Omental fat pad (tissue), 4 donors: ENCODE measurements at places on chromosomes 12 and 14. TPM values are rescaled to one million over a fixed set of nuclear protein-coding genes. Genes with fewer than 3 reads are reported as not detected.

DNA sequence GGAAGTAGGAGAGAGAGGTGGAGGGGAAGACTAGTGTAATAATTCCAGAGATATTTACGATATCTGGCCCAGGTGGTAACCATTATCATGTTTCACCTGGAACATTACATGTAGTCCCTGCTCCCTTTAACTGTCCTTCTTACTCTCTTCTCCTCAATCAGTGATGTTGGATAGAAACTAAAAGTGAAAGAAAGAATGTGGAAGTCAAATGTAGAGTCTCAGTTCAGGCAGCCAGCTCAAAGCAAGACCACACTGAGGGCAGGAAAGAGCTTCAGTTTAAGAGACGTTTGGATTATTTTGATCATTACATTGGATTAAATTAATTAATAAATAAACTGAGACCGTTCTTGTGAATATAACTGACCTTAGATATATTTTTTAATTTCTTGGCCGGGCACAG lies 594.4 kb downstream of the FLRT2 start:
- no peak for DNase-seq

DNA sequence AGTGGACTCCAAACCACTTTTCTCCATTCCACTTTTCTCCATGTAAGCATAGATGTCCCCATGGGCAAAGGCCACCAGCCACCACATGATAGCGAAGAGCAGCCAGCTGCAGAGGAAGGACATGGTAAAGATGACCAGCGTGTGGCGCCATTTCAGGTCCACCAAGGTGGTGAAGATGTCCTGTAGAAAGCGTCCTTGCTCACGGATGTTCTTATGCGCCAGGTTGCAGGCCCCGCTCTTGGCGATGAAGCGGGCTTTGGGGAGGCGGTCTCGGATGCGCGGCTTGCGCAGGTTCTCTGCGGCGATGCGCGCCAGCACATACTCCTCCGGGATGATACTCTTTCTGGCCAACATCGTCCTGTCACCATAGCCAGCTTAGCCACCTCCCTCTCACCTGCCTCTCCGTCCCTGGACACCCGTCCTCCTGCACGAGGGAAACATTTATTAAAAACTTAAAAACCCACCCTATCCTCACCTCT lies 1.2 kb downstream of the KCNJ8 start:
- no peak for DNase-seq

DNA sequence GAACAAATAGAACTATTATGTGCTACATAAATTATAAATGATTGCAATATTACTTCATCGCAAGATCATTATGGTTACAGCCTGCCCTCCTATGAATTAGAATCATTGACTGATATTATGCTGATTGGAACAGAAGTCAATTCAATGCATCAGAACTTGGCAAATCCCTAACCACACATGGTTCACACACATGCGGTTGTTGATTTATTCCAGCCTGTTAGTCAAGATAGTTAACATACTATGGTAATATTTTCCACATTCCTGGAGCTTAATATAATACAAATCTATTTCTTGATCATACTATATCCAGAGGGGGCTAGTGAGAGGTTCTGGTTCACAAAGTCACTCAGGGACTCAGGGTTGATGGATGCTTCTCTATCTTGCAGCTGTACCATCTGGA lies 9.7 kb upstream of the CACNA1C start:
- DNase-seq, result no peak

DNA sequence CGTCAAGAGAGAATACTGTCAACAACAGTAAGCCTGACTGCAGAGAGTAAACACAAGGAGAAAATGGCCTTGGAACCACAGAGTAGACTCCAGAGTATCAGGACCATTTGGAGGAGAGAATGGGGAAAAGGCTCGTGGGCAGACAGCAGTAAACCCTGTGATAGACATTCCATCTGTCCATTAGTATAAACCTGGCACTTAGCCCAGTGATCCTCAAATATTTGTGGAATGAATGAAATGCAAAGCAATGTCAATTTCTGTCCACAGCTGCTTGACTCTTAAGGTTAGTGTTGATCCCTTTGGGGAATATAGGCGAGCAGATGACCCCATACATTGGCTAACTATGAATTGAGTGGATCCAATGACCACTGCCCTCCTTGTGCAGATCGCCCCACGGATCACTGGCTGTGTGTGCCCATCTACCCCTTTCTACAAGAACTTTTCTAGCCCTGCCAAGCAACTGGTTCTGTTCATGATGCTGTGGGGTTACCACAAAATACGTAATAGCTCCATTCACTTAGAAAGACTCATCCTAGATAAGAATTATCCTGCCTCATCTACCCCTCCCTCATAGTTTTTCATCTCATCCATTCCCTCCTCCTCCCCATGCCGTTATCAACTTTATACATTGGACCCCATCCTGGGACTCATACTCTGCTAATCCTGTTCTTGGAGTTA lies 846.8 kb downstream of the NRXN3 start:
- no peak for DNase-seq

- DNase-seq, result no peak
Observed at GRCh38 chr12:124034297-124034696, 61.3 kb downstream of the ZNF664 start.

DNA sequence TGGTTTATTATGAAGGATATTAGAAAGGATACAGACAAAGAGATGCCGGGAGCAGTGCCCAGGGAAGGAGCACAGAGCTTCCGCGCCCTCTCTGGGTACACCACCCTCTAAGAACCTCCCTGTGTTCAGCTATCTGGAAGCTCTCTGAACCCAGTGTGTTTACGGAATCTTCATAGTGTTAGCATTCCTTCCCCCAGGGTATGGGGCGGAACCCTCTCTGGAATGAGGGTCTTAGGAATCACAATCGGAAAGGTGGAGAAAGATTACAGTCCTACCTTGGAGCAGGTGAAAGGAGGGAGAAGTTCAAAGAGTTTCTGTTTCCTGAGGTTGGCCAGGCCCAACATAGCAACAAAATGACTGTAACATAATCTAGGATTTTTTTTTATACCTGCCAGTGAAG lies 6.8 kb upstream of the NUDT4 start:
- no peak for DNase-seq

The CLEC12A gene
- 6.5 TPM for total RNA-seq

The GALNT9 gene
- total RNA-seq, result 36.7 TPM

The TMX1 gene
- total RNA-seq, result 33.7 TPM

The IFI27 gene
- 291 TPM for total RNA-seq

The TMEM30B gene
- 2.6 TPM for total RNA-seq

The TAS2R42 gene
- not detected for total RNA-seq
